Body of pancreas (tissue), 4 donors: ENCODE measurements at places on chromosomes 6 and 20. TPM values are rescaled to one million over a fixed set of nuclear protein-coding genes. Genes with fewer than 3 reads are reported as not detected.

The EBF4 gene
- 9.6 TPM for total RNA-seq

The SOBP gene
- 0.66 TPM for total RNA-seq

The SLC16A10 gene
- total RNA-seq, result 59.4 TPM

The SNX9 gene
- total RNA-seq, result 19.8 TPM

The EFCAB8 gene
- total RNA-seq, result not detected

The C20orf141 gene
- total RNA-seq, result not detected

GRCh38 chr6:139277161-139277560 is 14.6 kb downstream of the TXLNB start:
- DNase-seq, result no peak

DNA sequence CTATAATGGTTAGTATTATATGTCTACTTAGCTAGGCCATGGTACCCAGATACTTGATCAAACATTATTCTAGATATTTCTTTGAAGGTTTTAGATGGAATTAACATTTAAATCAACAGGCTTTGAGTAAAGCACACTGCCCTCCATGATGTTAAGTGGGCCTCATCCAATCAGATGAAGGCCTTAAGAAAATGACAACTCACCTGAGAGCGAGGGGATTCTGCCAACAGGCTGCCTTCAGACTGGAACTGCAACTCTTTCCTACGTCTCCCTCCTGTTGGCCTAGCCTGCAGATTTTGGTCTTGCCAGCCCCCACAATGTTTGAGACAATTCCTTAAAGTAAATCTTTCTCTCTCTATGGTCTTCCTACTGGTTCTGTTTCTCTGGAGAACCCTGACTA is 137.3 kb downstream of the AHI1 start:
- DNase-seq, result no peak

GRCh38 chr20:11394145-11394833 is 523.4 kb upstream of the BTBD3 start:
- DNase-seq, result no peak

- no peak for DNase-seq
These were observed 56.9 kb downstream of the CD109 start for GRCh38 chr6:73752943-73753342.

- DNase-seq, result no peak
These were observed 66.0 kb downstream of the HS3ST5 start for GRCh38 chr6:114276783-114277182.

- peak; percentile 42 for DNase-seq
These were observed 31.9 kb upstream of the TXLNB start for GRCh38 chr6:139323511-139324300.

DNA sequence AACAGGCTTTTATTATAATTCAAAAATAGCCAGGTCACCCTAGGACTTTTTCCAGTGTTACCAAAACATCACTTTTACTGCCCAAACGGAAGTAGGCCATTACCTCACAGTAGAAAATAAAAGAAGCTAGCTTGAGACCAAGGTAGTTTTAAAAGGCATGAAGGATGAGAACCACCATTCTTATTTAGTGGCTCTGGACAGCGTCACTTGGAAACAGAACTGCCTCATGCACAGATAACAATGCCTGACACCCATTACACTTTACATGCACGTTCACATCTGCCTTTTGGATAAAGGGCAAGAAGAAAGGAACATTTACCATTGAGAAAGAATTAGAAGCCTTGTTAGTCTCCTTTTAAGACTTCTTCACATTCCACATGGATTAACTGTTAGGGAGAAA is 1.9 kb upstream of the PAQR8 start:
- no peak for DNase-seq

DNA sequence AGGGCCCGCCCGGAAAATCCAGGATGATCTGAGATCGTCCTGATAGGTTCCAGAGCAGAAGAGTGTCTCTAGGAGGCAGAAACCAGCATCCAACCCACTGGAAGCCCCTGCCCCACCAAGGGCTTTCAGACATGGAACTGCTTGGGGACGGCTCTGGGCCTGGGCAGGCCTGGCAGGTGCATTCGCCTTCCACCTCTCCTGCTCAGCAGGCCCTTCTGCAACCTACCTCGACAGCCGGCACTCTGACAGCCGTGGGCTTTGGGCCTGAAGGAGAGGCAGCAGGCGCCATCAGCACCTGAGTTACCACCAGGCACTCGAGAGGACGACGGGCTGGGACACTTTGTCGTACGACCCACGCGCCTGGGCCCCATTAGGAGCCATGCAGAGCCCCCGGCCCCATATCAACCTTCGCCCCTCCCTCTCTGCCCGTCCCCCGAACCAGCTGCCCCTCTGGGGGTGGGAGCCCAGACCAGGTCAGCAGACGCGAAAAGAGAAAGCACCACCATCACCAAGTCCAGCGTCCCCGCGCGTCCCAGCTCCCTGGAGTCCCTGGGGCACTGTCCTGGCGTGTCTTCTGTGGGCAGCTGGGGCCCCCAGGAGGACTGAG is 44.6 kb downstream of the KCNQ2 start:
- no peak for DNase-seq

GRCh38 chr6:47780510-47781356 is 1.1 kb upstream of the OPN5 start:
- peak; percentile 19 for DNase-seq

- DNase-seq, result no peak
These were observed 31.8 kb downstream of the CST9L start for GRCh38 chr20:23536328-23536974.

DNA sequence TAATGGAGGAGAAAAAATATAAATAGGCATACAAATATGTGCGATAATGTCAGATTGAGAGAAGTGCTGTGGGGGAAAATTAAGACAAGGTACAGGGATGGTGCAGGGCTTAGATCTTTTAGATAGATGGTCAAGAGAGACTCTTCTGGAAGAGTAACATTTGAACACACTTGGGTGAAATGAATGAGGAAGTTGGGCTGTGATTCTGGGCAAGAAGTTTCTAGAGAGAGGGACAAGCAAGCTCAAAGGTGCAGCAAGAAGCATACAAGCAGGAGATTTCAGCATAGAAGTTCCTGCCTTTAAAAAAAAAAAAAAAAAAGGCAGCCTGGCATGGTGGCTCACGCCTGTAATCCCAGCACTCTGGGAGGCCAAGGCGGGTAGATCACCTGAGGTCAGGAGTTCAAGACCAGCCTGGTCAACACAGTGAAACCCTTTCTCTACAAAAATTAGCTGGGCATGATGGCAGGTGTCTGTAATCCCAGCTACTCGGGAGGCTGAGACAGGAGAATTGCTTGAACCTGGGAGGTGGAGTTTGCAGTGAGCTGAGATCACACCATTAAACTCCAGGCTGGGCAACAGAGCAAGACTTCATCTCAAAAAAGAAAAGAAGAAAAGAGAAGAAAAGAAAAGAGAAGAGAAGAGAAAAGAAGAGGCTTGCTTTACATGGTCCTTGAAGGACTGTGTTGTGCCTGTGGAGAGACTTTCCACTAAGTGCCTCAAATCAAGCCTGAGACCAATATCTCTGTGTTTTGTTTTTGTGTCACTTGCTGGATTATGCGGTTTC is 9.7 kb upstream of the CD83 start:
- no peak for DNase-seq

- DNase-seq, result no peak
These were observed 267.9 kb downstream of the DLL1 start for GRCh38 chr6:170022827-170023619.

DNA sequence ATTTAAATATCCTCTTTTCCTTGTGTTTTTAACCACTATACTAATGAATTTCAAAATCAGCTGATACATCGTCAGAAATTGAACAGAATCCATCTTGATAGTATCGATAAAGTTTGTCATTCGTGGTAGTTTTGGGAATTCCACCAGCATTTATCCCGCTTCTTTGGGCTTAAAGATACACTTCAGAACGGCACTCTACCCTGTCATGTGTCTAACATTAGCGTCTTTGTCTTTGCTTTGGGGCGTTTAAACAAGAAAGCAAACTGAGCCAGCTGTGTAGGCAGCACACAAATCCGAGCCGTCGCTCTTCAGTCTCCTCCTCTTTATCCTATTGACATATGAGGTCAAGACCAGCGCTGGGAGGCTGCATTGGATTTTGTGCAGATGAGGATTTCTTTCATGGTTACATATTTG is 27.5 kb upstream of the NHSL1 start:
- no peak for DNase-seq

- no peak for DNase-seq
These were observed 216.8 kb downstream of the TAF4 start for GRCh38 chr20:61848851-61849250.

DNA sequence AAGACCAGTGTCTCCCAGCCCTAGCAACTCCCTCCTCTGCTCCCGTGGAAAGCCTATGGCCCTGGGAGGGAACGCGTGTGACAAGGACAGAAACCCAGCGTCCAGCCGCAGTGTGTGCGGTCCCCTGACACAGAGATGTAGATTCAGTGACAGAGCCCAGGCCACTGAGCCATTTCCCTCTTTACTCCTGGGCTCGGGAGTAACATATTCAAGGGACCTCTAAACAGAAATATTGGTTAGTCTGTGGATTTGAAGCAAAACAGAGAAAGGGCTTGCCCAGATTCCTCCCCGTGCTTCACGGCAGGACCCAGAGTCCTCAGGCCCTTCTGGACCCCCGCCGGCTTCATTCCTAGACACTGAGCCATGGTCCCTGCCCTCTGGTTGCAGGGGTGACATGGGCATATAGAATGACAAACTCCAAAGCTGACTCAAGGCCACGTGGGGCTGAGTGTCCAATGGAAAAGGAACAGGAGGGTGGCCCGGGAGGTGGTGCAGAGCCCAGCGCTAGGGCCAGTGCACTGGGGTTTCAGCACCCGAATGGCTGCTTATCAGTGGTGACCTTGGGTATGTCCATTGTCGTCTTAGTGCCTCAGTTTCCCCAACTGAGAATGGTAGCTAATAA is 248.2 kb downstream of the QKI start:
- DNase-seq, result no peak

DNA sequence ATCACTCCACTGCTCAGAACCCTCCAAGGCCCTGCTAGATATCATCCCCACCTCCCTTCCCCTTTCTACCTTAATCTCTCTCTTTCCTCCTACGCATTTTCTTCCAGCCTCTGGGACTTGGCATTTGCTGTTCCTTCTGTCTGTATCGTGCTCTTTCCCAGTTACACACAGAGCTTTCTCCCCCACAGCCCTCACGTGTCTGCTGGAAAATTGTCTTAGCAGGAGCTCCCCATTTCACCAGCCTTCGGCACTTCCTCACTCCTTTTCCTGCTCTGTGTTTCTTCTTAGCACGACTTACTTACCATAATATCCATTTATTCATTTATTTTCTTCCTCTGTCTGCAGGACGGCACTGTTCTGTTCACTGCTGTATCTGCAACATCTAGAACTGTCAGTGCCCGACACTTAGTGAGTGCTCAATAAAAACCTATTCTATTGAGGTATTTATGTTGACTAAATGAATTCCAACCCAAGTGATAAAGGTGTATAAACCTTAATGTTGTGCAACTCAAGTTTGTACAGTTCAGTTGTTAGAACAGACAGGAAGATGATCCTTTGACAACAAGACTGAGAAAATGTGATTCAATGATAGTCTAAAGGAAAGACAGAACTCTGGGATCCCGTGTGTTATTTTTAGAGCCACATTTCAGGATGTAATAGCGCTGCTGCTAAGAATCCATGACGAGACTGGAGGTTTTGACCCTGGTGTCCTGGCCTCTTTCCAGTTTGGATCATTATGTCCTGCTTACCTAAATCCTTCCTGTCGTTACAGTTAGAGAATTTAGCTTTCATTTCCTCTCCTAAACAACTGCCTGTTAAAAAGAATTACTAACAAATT is 170.1 kb upstream of the LAMP5 start:
- DNase-seq, result no peak

DNA sequence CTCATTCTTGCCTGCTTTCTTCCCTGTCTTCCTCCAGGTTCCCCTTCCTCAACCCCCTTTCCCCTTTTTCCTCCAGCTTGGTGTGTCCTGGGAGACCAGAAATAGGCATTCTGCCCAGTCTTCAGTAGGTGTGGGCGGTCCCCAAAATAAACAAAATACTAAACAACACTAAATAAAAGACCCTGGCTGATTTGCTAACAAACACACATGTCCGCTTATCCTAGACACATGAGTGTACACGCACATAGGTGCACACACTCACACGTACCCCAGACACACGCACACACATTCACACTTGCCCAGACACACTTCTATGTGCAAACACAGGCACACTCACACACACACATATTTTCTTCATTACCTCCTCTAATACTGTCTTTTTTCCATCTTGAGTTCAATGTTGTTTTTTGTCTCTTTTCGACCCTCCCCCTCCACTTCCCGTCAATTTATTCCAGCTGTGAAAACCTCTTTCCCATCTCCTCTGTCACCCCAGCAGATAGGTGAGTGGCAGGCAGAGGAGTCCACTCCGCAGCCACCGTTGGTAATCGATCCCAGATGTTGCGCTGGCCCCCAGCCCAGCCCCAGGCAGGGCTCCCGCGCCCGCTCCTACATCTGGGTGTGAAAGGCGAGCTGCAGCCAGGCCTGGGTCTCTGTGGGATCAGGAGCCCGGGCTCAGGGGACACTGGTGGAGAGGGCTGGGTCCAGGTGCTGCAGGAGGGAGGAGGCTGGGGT is 56.9 kb upstream of the FOXP4 start:
- no peak for DNase-seq

- DNase-seq, result no peak
These were observed 13.0 kb upstream of the TSHZ2 start for GRCh38 chr20:52959125-52959524.

DNA sequence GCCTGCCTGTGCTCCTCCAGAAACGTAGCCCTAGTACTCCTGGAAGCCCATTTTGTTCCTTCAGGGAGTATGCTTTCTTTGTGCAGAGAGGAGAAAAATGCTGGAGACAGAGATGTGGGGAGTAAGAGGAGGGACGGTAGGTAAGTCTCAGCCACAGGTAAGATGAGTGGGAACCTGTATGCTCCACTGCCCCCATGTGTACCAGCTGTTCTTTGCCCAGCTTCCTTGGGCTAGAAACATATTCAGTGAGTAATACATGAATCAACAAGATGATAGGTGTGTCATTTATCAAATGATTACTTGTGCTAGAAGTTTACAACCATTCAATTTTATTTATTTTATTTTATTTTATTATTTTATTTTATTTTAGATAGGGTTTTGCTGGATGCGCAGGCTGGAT is 13.6 kb upstream of the CEP85L start:
- DNase-seq, result no peak

DNA sequence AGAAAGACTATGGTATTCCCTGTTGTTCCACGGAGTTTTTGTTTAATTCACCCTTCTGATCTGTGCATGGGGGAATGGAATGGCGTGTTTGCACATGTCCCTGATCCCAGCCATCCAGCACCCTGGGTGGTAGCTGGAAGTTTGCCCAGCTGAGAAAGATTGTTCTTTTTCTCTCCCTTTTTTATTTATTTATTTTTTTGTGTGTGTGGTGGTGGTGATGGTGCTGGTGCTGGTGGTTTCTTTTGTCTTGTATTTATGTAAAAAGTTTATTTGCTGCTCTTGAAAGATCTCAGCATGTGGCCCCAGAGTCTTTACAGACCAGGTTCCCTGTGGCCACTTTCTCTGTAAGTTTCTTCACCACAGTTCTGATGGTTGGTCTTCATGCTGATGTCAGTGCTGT is 372.6 kb downstream of the UTRN start:
- DNase-seq, result peak; percentile 33

DNA sequence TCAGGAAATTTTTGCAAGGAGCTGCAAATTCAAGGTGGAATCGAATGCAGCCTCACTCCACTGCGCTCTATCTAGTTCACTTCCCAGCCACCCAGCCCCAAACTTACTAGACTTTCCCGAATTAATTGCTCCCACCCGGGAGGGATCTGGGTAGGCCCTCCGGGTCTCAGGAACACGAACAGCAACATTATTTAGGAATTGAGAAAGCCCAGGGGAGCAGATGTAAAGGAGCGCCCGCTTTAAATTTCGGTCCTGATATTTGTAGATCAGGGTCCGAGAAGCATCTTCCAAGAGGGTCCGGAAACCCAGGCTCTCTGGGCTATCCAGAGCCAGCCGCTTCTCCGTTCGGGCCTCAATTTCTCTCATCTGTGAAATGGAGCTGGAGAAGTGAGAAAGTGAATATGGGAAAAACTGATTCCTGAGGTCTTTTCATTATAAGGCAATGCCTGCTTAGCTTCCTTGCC is 490 bp upstream of the ID1 start:
- DNase-seq, result no peak
